ENCODE measurements at places on chromosomes 1 and 21.
A peak's percentile ranks its signal among the peaks of the same experiment; 100 is the strongest.

DNA sequence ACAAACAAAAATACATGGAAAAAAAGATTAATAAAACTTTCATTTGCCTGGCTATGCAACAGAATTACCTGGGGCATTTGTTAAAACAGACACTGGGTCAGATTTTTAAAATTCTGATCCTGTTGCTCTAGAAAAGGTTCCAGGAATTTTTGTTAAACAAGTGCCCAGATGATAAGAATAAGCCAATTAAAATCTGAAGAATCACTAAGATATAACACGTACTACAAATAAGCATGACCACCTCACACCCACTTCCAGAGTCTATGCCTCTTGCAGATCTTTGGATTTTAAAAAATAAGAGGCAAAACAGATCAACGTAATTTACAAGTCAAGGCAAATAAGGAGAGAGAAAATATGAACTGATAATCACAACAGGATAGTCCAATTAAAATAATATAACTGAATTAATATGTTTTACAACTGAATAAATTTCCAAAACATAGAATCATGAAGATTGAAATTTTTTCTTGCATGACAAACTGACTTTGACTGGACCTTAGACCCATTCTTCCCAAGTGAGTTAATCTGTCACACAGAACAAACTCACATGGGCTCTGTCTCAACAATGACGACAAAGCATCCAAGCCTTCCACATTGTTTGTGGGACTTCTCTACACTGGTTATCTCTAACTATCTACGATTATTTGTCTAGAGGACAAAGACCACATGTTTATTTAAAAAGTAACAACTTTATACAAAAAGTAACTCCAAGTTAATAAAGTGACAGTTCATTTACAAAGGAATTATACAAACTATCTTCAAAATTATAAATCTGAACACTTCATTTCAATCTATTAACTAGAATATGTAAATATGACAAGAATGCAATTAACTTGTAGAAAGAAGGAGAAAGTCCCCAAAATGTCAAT, 56.9 kb downstream of the COP1 start:
- no peak for DNase-seq

DNA sequence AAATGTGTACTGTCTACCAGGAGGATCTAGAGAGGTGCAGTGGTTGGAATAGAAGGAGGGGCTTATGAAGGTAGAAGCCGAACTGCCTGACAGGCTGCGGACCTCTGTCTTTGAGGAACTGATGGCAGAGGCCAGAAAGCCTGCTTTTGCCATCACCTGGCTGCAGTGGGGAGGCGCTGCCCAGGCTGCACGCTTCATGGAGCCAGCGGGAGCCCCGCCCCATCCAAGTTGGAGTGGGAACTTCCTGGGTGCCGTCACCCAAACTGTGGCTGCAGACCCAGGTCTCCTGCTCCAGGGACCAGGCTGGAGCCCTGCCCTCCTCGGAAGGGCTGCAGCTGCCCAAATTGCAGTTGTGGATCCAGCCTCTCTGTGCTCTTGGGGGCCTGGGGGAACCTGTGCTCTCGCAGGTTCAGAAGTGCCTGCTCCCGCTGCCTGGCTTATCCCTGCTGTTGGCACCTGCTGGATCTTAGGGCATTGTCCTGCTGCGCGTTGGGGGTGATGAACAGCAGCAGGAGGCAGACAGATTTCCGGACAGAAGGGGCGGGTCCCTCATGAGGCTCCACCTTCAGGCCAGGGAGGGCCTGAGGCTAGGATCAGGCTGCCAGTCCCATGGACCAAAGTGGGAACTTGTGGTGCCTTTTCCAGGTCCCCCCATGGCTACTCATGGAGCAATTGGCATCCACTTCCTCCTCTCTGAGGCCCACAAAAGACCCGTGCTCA, 118.0 kb upstream of the PLPPR4 start:
- peak; percentile 95 for DNase-seq

GRCh38 chr1:83845437-83846071, 153.4 kb downstream of the TTLL7 start:
- DNase-seq = no peak

DNA sequence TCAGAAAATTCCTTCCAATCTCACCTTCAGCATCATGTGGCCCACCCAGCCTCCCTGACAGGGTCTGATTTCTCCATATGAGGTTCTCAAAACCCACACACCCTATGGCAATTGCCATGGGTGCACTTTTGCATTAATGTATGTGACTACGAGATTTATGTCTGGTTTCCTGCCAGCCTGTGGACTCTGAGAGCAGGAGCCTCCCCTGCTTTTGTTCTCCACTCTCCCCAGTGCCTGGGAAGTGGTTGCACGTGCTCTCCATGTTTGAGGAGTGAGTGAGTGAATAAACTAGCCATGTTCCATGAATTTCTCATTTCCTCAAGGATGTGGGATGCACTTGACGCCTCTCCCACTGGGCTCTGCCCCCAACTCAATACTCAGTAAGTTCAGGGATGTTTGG, 91.2 kb downstream of the ACTL8 start:
- no peak for DNase-seq

DNA sequence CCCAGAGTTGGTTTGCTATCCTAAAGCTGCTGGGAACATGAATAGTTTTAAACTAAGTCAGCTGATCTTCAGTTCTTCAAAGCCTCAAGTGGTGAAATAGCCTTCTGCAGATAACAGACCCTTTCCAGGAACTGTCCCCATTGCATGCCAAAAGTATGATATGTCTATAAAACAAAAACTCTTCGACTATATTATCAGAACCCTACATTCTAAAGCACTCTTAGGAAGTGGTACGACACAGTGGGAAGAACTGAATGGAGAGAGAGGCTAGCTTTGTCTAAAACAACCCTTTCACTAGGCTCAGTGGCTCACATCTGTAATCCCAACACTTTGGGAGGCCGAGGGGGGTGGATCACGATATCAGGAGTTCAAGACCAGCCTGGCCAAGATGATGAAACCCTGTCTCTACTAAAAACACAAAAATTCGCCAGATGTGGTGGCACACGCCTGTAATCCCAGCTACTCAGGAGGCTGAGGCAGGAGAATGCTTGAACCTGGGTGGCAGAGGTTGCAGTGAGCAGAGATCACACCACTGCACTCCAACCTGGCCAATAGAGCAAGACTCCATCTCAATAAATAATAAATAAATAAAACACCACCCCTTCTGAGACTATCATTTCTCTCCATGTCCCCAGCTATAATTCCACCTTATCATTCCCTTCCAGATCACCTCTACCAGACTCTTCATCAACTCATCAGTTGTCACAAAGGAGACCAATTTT, 2.2 kb upstream of the FRRS1 start:
- no peak for DNase-seq

GRCh38 chr1:212218911-212219310, 66.3 kb upstream of the PPP2R5A start:
- DNase-seq = no peak

GRCh38 chr1:165647970-165648369, 16.9 kb downstream of the MGST3 start:
- no peak for DNase-seq

- DNase-seq = no peak
Measured at GRCh38 chr1:98705591-98705990, 44.1 kb downstream of the SNX7 start.

- DNase-seq = no peak
Measured at GRCh38 chr1:22772014-22772413, 61.4 kb downstream of the EPHB2 start.

GRCh38 chr1:31739346-31739745, 24.8 kb downstream of the ADGRB2 start:
- DNase-seq = no peak

GRCh38 chr1:178151831-178152230, 57.9 kb downstream of the RASAL2 start:
- no peak for DNase-seq

DNA sequence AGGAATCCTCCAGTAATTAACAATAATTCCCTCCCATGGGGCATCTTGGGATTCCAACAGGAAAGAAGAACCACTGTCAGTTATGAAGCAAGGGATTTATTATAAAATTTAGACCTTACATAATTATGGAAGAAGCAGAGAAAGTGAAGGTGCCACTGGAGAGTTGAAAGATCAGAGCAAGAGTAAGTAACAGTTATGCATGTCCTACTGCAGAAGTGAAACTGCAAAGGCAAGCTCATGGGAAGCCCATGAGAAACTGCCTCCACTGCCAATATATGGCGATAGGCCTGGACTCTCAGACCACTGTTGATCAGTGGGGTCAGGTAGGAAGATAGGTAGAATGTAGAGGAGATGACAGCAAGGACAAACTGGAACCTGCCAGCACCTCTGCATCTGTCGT, 123.6 kb upstream of the ZNF648 start:
- DNase-seq = no peak

- no peak for DNase-seq
Measured at GRCh38 chr1:96596226-96596922, 125.2 kb upstream of the PTBP2 start.

DNA sequence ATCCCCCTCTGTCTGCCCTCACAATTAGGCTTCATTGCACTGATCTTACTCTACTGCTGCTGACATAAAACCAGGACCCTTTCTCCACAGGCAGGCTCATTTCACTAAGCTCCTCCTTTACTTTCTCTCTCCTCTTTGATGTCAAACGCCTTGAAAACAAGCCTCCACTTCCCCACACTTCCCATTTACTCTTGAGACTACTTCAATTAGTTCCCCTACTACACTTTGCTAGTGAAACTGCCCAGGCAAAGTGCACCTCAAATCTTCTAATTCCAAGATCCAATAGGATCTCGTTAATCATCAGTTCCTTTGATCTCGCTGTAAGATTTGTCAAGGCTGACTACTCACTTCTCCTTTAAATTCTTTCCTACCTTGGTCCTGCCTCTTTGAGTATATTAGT, 5.9 kb upstream of the CDC20 start:
- DNase-seq = no peak

GRCh38 chr1:7278827-7279765, 492.0 kb upstream of the VAMP3 start:
- DNase-seq = no peak

DNA sequence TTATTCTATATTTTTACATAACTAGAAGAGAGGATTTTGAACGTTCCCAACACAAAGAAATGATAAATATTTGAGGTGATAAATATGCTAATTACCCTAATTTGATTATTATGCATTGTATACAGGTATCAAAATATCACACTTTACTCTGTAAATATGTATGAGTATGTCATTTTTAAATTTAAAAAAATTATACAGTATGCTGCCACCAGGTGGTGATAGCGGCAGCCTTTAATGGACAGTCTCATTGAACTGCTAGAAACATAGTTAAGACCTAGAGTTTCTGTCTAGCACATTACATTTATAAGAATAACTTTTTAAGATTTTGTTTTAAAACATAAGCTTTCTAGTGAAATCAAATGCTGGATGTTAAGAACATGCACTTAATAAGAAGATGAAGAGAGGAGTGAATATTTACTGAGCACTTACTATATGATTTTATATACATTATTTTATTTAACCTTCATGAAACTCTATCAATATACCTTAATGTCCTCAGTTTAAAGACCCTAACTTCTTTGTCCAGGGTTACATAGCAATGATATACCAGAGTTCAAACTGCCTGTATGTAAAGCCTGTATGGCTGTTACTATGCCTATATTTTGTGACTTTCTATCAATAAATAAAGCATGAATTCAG, 207.1 kb downstream of the NUF2 start:
- peak; percentile 5 for DNase-seq

DNA sequence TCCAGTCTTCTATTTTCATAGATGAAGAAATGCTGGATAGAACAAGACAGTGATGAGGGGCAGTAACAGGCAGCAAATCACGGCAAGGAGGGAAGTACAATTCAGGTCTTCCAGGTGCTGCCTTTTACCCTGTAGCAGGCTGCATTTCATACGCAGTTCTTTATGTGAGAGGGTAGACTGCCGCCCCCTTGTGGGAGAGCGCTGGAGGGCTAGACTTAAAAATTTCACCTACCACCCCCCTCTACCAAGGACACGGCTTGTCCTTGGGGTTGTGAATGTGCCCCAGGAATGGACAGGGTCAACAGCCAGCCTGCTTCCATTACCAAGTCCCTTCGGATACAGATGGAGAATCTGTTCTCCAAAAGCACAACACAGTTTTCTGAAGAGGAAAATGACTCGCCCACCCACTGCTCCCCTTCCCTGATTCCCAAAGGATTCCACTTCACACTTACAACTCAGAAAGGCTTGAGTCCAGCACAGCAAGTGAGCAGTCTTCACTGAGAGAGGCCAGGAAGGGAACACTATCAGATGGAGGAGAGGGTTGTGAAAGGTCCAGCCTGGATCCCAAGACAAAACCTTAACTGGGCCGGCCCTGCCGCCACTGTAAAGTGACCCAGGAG, 7.4 kb downstream of the WDR77 start:
- DNase-seq = peak; percentile 9

- DNase-seq = no peak
Measured at GRCh38 chr1:3030663-3031381, 9.6 kb downstream of the ACTRT2 start.

DNA sequence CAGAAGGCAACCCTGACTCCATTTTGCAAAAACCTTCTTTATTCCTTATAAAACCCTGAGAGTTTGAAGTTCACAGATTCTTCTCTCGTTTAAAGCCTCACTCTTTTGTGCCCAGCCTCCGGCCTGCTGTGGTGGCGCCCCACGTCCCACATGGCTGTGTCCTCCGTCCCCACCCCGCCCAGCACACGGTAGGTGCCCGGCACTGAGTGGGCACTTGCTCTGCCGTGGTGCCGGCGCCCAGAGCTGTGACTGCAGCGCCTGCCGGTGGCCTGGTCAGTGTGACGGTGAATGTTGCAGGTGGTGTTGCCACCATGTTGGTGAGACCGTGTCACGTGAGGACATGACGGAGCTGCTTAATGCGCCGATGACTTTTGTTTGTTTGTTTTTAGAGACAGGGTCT, 9.4 kb downstream of the ATAD3A start:
- no peak for DNase-seq

DNA sequence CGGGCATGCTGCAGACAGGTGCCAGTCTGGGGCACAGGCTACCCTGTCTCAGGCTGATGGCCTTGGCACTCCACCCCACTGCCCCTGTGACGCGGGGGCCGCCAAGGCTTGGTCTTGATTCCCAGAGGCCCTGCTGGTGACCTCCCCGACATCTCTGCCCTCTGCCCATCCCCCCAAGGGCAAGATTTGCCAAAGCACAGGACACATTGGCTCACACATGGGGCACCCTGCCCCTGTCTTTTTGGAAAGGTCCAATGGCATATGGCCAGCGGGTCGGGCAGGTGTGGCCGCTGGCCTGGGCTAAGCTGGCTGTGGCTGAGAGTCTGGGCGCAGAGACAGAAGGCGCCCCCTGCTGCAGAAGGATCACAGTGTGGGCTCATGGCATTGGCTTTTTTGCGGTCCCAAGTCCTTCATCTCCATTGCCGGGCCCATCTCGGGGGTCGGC, 4.6 kb downstream of the MIB2 start:
- no peak for DNase-seq

GRCh38 chr1:245873883-245874671, 633.0 kb downstream of the SMYD3 start:
- DNase-seq = no peak

Data from NCI-H2029 (cell line).